ENCODE measurements at places on chromosomes 5 and 9. TPM values are rescaled to one million over a fixed set of nuclear protein-coding genes. Genes with fewer than 3 reads are reported as not detected.

Gene ANKRD31
- 0.09 TPM for total RNA-seq

Gene PCDHGC5
- 0.58 TPM for total RNA-seq

Gene FAM221B
- not detected for total RNA-seq

Gene CCL27
- not detected for total RNA-seq

Gene TMC1
- not detected for total RNA-seq

Gene C9
- not detected for total RNA-seq

Gene FAM200C
- total RNA-seq, result 4.0 TPM

Gene ENTPD2
- total RNA-seq, result 0.09 TPM

Gene PCDHGA5
- 2.1 TPM for total RNA-seq

Gene PCDHB9
- total RNA-seq, result 0.43 TPM

Gene PCYOX1L
- 12.8 TPM for total RNA-seq

Gene TEK
- 14.2 TPM for total RNA-seq

Gene SHOC1
- not detected for total RNA-seq

Gene IFNA21
- not detected for total RNA-seq

Gene OR1J2
- total RNA-seq, result not detected

Gene ADAMTS13
- total RNA-seq, result 4.4 TPM

Gene PCDHA9
- total RNA-seq, result not detected

Gene IL3
- not detected for total RNA-seq

Gene DMRT3
- total RNA-seq, result not detected

Gene C9orf50
- not detected for total RNA-seq

Gene SAXO1
- not detected for total RNA-seq

Gene RAB3C
- total RNA-seq, result not detected

Gene MLANA
- not detected for total RNA-seq

Gene FGF1
- total RNA-seq, result 2.0 TPM

Gene ADGRD2
- not detected for total RNA-seq

Gene ADCY2
- total RNA-seq, result not detected

Gene C5orf58
- not detected for total RNA-seq

Gene MAP1B
- total RNA-seq, result 688 TPM

Gene SHISAL2B
- total RNA-seq, result not detected

Gene PCDHB12
- under 0.01 TPM for total RNA-seq

Gene LCN1
- not detected for total RNA-seq

Gene NME5
- total RNA-seq, result 1.2 TPM

Gene ZDHHC11B
- not detected for total RNA-seq

Gene LHX3
- total RNA-seq, result not detected

Gene C9orf153
- total RNA-seq, result not detected

Gene IRGM
- total RNA-seq, result not detected

Gene LECT2
- not detected for total RNA-seq

Gene RELL2
- total RNA-seq, result 4.4 TPM

Gene CAMK2A
- not detected for total RNA-seq
